CD4-positive, alpha-beta memory T cell (primary cell): ENCODE measurements at places on chromosomes 7 and 10.

DNA sequence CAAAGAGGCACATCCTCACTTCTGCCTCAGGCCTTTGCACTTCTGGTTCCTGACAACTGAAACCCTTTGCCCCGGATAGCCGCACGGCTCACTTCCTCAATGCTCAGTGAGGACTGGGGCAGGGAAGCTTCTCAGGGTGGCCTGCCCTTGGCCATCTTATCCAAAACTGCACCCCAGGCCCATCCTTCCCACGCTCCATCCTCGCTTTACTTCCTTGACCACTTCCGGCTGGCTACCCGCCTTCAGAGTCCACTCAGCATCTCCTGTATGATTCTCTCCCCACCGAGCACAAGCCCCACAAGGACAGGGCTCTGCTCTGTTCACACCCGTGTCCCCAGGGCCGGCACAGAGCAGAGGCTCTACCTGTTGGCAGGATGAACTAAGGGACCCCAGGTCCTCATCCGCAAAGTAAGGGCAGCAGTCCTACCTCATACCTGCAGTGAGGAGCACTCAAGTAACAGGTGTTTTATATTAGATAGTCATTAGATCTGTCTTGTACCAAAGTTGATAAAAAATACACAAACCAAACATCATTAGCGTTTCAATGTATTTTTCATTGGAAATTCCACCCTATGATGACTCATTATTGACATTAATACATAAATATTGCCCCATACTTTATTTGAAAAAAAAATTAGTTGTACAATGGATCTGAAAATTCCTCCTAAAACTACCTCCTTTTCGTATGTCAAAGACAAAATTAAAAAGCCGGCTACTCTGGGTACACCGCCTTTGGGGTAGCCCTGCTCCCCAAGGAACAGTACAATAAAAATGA lies 35.0 kb downstream of the GNA12 start:
- no peak for DNase-seq

GRCh38 chr7:47045207-47046051 lies 536.5 kb downstream of the TNS3 start:
- no peak for DNase-seq

DNA sequence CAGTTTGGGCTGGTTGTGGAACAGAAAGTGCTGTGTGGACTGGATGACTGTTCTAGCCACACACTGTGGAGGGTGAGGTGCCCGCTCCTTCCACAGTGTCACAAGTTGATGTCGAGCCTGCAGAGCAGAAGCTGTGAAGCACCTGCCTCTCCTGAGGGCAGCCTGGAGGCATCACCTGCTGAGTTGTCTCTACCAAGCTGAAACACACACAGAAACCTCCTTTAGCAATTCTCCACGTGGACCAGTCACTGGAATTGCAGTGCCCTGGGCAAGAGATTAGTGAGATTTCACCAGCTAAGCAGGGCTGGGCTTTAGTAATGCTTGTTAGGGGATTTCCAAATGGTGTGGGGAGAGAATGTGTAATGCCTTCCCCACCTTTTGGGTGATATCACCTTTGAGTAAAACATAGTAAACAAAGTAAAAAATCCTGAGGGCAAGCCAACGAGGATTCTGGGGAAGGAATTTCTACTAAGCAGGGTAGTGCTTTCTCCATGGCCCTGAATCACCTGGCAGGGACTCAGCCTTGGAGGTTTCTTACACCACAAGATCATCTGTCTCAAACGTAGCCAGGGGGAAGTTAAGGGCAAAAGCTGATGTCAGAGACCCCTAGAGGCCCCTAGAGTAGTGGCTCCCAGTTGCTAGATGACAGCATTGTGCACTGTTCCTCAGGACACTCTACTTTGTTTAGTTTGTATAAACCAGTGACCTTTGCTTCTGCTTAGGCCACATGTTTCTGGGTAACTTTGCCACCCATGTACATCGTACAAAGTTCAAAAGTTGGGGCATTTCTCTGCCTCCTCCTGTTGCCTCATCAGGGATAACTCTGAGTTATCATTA lies 233.1 kb upstream of the IGFBP3 start:
- DNase-seq, result no peak

DNA sequence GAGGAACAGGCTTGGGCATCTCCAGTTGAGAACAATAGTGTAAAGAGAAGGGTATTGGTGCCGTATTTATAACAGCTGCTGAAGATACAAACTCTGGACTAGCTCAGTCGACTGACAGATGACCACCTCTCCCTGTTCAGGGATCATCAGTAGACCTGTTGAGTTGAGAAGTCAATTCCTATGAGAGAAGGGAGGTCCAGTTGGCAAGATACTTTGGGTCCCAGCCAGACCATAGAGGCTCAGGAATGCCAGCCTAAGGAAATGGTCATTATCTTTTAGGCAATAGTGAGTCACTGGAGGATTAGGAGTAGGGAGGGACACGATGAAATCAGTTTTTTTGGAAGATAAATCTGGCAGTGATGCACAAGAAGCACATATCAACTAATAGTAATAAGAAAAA lies 202.9 kb downstream of the TRIL start:
- no peak for DNase-seq

GRCh38 chr7:48971173-48971572 lies 46.8 kb downstream of the CDC14C start:
- DNase-seq, result no peak

GRCh38 chr7:103915680-103916357 lies 73.6 kb downstream of the RELN start:
- DNase-seq, result no peak

DNA sequence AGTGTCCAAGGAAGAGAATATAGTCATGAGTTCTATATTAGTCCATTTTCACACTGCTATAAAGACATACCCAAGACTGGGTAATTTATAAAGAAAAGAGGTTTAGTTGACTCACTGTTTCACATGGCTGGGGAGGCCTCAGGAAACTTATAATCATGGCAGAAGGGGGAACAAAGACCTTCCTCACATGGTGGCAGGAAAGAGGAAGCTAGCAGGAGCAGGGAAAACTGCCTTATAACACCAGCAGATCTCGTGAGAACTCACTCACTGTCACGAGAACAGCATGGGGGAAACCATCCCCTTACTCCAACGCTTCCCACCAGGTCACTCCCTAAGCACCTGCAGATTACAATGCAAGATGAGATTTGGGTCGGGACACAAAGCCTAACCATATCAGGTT lies 139.0 kb upstream of the ZNF438 start:
- no peak for DNase-seq

DNA sequence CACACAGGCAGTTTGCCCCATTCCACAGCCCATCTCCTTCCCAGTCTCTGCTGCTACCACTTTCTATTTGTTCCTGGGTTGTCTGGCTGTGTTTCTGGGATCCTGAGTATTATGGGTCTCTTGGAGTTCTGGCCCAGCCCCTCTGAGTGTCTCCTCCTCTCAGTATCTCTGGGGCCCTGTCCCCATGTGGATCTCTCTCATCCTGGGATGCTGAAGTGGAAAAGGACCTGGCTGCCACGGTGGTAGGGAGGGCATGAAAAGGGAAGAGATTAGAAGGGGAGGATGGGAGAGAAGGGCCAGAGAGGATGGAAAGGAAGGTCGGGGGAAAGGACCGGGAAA lies 54.5 kb upstream of the LBX1 start:
- DNase-seq, result no peak

- DNase-seq, result no peak
These were observed 22.3 kb downstream of the MUC12 start for GRCh38 chr7:100991631-100992030.

DNA sequence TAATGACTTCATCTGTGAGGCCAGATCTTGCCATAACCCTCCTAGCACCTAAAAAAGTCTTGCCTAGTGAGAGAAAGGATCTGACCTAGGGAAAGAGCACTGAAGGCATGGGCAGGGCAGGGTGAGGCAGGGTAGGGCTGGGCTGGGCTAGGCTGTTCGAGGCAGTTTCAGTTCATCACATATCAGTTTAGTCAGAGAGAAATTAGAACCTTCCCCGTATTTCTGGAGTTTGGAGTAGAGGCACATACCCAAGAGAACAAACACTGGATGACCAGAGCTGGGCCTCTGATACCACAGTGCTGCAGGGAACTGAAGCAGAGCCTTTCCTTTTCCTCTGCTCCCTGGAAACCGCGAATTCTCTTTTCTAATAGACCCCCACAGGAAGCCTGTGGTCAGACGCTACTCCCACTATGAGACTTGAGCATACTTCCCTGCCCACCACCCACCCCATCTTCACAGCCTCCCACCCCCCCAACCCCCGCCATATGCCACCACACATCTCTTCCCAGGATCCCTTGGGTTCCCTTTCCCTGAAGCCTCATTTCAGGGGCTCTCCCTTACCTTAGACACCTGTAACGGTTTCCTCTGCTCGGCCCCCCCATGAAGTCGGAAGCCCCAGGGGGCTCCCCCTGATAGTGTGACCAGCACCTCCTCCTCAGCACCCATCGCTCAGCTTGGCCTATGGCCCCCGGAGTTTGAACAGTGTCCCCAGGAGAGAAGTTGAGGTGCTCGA lies 406 bp downstream of the SYNPO2L start:
- DNase-seq, result no peak

GRCh38 chr7:150439967-150440366 lies 10.5 kb upstream of the GIMAP8 start:
- DNase-seq, result no peak

GRCh38 chr7:35555386-35555785 lies 139.5 kb downstream of the HERPUD2 start:
- DNase-seq, result no peak

- DNase-seq, result no peak
These were observed 59.8 kb upstream of the ZNRF2 start for GRCh38 chr7:30224511-30225062.

DNA sequence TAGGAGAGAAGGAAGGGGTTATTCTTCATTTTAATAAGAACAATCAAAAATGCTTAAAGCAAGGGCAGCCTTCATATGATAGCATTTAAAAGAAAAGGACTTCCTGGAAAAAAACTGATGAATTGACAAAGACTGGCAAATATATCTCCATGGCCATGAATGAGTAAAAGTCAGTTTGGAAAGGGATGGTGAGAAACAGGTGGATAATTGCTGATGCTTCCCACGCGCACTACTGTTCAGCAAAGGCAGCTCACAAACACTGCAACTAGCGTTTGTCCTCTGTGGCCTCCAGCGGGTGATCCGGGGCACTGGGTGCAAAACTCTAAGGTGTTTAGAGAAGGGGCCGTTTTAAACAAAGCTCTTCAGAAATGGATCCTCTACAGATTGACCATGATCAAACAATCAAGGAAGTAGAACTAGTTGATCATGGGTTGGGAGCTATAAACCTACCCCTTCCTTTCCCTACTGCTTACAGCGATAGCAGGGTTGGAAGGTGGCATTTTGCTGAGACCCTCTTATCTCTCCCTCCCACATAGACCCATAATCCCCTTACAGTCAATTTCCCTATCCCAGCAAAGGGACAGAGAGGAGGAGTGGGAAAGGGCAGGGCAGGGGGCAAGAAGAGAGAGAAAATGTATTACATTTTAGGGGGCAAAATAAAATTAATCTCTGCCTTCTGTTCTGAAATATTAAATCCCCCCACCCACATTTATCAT lies 53.8 kb downstream of the SMURF1 start:
- DNase-seq, result no peak

- DNase-seq, result no peak
These were observed 183.9 kb downstream of the ANK3 start for GRCh38 chr10:60205741-60206140.

DNA sequence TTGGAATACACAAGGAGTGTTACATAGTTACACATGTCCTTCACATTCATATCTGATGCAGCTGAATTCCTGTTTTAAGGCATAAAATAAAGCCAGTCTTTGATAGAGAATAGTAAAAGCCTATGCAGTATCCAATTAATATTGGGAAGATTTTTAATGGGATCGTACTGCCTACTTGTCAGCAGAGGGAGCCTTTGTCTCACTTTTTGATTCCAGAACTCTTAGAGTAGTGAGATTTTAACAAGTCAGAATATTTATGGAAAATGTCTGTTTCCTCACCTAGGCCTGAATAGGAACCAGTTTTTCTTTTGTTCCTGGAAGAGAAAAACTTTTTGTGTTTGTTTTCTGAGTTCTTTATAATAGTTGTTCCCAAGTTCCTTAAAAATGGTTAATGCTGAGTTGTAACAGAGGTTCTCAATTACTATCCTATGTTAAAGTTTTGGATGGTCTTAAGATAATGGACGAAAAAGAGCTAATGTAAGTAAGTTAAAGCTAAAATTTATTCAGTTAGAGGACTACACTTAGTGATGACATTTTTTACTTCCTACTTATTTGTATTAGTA lies 114.0 kb downstream of the BBS9 start:
- DNase-seq, result no peak

DNA sequence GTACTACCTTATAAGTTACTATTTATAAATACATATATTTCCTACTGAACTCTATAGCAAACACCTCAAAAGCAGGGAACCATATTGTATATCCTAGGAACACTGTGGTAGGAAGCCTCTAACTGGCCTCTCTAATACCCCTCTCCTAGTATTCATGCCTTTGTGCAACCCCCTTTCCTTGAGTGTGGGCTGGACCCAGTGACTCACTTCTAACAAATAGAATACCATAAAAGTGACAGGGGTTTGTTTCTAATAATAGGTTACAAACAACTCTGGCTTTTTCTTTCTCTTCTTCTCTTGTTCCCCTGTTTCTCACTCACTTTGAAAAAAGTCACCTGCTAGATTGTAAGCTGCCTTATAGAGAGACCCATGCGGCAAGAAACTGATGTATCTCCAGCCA lies 51.6 kb upstream of the MACC1 start:
- DNase-seq, result no peak

DNA sequence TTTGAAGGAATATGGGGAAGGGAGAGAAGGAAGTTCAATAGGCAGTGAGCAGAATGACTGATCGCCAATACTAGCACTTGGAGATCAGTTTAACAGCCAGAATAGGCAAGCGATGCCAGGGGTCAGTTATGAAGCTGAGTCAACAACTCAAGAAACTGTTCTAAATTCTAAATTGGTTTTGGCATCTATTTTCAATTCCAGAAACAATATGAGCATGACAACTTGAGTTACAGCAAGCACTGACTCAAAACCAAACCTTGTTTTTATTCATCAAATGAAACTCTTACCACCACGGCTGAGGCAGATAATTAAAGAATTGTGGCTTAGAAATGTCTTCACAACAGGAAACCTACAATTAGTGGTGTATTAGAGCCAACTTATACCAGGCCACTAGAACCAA lies 180.5 kb upstream of the ASAH2 start:
- no peak for DNase-seq

- no peak for DNase-seq
These were observed 153.7 kb upstream of the NPVF start for GRCh38 chr7:25381818-25382589.

DNA sequence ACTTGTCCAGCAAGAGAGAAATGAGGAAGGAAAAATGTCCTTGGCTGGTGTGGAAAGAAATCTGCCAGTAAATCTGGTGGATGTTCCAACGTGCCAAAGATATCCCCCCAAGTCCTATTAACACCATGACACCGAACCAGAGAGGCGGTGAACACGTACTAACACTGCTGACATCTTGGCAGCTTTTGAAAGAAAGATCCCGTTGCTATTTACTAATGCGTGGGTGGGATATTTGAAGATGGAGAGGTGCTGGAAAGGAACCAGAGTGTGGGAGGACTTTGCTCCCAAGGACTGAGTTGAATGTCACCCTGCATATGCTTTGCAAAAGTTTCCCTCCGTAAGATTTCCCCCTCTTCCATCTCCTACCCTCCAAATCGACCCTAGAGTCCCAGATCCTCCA lies 7.9 kb downstream of the CCDC3 start:
- no peak for DNase-seq
